A549 treated with DMSO at 1 μM for 4 hours (cell line): ENCODE measurements at places on chromosomes 13 and 19. TPM values are rescaled to one million over a fixed set of nuclear protein-coding genes. Genes with fewer than 3 reads are reported as not detected.

DNM2 gene
- 44.3 to 59.1 TPM (median 54.4 TPM) in 5 replicates for total RNA-seq

POLR1G gene
- total RNA-seq = 40.7 to 56.0 TPM (median 48.7 TPM) in 5 replicates

APC2 gene
- total RNA-seq = 0.91 to 2.5 TPM (median 2.0 TPM) in 5 replicates

KLK7 gene
- not detected in 5 replicates for total RNA-seq
